Suppressor macrophage treated with lipopolysaccharide for 1 hour (primary cell): ENCODE measurements at places on chromosomes 7 and 10.

DNA sequence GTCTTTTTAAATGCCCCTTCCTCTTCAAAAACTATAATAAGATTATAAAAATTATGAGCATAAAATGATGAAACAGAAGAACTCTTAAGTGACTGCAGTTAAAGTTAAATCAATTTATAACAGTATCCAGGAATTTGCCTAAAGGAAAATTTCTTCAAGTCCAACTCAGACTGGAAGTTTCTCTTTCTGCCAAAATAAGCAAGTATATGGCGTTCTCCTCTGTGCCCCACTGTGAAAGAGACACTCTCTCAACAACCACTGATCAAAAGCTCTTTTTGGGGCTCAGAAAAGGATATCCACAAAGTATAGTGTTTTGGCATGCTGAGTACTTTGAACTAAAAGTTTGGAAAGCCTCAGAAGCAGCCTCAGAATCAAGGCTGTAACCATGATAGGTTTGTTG lies 139.9 kb downstream of the SKIDA1 start:
- no peak for DNase-seq

- no peak for DNase-seq
Observed at GRCh38 chr7:46839651-46840050, 742.3 kb downstream of the TNS3 start.

GRCh38 chr7:37663693-37664092 lies 19.9 kb upstream of the GPR141 start:
- DNase-seq: peak; percentile 73

- no peak for DNase-seq
Observed at GRCh38 chr7:96686305-96686704, 23.3 kb downstream of the SEM1 start.

- DNase-seq: no peak
Observed at GRCh38 chr7:116062666-116063065, 32.1 kb upstream of the TFEC start.

GRCh38 chr10:130357226-130357625 lies 221.0 kb downstream of the GLRX3 start:
- DNase-seq: no peak

- no peak for DNase-seq
Observed at GRCh38 chr7:106392590-106392989, 107.8 kb upstream of the NAMPT start.

- no peak for DNase-seq
Observed at GRCh38 chr10:82313401-82313800, 438.4 kb downstream of the NRG3 start.

DNA sequence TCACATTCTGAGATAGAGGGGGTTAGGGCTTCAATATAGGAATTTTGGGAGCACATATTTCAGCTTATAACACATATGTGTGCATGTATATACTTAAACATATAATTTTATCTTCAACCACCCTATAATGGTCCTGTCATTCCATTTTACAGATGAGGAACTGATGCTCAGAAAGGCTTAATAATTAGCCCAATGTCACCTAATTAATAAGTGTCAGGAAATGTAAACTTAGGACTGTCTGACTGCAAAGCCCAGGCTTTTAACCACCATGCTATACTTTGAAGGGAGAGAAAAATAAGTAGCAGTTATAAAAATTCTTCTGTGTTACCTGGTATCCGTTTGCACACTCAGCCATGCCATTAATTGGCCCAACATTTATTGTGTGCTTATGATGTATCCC lies 172.6 kb downstream of the SKIDA1 start:
- DNase-seq: no peak

- DNase-seq: peak; percentile 43
Observed at GRCh38 chr10:92419740-92420545, 129.0 kb downstream of the MARCHF5 start.

- DNase-seq: no peak
Observed at GRCh38 chr7:49396229-49396628, 377.2 kb upstream of the VWC2 start.

GRCh38 chr7:140881507-140882228 lies 43.1 kb downstream of the BRAF start:
- no peak for DNase-seq

GRCh38 chr7:107201795-107202450 lies 33.1 kb downstream of the HBP1 start:
- DNase-seq: no peak

- DNase-seq: no peak
Observed at GRCh38 chr10:36170142-36170719, 528.1 kb upstream of the FZD8 start.

- DNase-seq: no peak
Observed at GRCh38 chr7:12508554-12508953, 62.0 kb upstream of the SCIN start.

- no peak for DNase-seq
Observed at GRCh38 chr10:113754768-113755167, 3.3 kb downstream of the PLEKHS1 start.

DNA sequence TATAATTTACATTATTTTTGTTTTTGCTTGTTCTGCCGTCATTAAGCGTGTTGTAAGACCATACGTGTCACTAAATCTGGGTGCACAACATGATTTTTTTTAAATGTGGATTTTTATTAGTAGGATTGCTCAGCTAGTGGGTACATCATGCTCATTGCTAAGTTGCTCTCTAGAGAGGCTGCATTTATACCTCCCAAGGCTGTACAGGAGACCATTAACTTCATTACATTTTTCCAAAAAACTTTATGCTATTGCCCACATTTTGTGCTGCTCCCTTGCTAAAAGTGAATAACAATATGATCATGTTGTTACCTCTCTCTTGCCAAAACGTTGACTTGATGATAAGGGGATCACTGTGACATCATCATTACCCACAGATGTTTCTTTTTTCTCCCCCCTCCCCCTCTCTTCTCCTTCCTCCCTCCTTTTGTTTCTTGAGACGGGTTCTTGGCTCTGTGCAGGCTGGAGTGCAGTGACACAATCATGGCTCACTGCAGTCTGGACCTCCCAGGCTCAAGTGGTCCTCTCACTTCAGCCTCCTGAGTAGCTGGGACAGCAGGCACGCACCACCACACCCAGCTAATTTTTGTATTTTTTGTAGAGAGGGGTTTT lies 65.1 kb downstream of the BMPR1A start:
- DNase-seq: no peak

- no peak for DNase-seq
Observed at GRCh38 chr7:47419471-47419870, 162.4 kb downstream of the TNS3 start.

DNA sequence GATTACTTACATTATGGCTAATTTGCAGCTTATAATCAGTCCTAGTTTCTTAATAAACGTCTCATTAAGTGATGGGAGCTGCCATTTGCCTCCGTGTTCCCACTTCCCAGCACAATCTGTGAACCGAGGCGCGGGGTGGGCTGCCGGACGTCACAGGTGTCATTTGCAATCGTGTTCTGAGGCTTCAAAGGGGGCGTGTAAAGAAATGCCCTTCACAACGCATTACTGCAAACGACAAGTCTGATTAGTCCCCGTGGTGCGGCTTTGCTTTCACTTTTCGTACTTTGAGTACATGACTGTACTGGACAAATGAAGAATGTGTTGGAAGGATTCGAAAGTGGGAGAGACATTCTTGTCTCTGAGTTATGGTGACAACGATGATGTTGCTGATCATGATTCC lies 614.2 kb upstream of the ADARB2 start:
- DNase-seq: no peak

DNA sequence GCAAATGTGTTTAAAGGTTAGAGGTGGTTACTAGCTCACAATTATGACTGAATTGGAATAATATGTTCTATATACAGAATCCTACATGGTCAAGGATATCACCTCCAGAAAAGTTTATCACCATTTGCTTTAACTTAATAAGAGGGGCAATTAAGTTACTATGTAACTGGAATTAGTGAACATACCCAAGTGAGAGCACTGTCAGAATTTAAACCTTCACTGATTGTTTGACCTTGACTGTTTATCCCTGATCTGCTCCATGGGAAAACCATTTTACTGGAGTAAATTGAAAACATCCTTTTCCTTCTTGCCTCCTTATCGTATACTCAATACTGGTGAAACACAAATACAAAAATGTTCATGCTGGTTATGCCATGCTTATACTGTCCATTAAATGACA lies 107.4 kb downstream of the SEMA3D start:
- no peak for DNase-seq

- DNase-seq: no peak
Observed at GRCh38 chr10:112970021-112970420, 20.0 kb downstream of the TCF7L2 start.

DNA sequence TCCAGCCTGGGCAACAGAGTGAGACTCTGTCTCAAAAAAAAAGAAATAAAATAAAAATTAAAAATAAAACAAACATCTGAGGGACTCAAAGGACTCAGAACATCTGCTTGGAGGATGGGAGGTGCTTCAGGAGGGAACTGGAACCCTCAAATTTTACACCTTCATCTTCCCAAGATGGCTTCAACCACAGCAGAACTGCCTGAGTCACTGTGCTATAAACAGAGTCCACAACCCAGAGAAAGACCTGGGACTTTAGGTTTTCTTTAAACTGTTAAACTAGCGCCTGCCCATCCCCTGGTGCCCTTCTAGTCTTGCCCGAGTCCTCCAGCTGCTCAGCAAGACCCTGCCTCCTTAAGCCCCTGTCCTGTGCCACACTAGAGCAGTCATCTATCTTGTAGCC lies 40.8 kb downstream of the RGS10 start:
- no peak for DNase-seq

- no peak for DNase-seq
Observed at GRCh38 chr10:22466763-22467334, 121.6 kb downstream of the SPAG6 start.

DNA sequence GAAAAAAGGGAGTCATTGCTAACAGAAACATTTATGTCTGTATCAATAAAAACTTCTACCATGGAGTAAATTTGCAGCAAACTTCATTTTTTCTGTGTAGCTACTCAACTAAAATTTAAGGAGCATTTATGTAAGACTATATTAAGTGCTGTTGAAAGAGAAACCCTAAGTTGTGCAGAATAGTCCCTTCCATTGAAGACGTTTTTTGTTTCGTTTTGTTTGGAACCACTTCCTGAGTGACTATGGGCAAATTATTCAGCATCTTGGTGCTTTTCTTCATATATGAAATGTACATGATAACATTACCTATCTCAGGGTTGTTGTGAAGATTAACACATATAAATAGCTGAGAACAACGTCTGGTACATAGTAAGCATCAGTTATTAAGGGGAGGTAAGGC lies 24.3 kb downstream of the SEM1 start:
- DNase-seq: no peak

- peak; percentile 38 for DNase-seq
Observed at GRCh38 chr7:36207451-36208291, 54.6 kb downstream of the EEPD1 start.

DNA sequence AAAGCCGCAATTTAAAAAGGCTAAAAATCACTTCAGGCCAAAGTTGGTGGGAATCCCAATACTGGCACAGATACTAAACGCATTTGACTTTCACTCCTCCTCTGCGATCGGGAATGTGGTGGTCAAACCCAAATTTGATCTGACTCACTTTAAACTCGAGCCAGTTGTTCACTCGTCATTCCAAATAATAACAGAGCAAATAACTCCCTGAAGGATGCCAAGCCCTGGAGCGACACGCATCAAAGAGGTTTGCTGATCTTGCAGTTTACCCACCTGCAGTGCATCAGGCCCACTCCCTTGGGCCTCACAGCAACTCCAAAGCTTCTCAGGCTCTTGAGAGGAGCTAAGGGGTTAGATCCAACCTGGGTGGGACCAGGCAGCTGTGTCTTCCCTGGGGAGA lies 12.2 kb downstream of the PTN start:
- DNase-seq: no peak

- no peak for DNase-seq
Observed at GRCh38 chr10:115979576-115979975, 293.4 kb downstream of the GFRA1 start.

- DNase-seq: no peak
Observed at GRCh38 chr10:71766717-71767419, 6.5 kb downstream of the VSIR start.

GRCh38 chr10:17210361-17210760 lies 8.9 kb upstream of the TRDMT1 start:
- no peak for DNase-seq

GRCh38 chr10:14573666-14574261 lies 200.9 kb downstream of the FAM107B start:
- peak; percentile 48 for DNase-seq

GRCh38 chr10:103395754-103396066 lies 565 bp downstream of the ATP5MK start:
- no peak for DNase-seq

DNA sequence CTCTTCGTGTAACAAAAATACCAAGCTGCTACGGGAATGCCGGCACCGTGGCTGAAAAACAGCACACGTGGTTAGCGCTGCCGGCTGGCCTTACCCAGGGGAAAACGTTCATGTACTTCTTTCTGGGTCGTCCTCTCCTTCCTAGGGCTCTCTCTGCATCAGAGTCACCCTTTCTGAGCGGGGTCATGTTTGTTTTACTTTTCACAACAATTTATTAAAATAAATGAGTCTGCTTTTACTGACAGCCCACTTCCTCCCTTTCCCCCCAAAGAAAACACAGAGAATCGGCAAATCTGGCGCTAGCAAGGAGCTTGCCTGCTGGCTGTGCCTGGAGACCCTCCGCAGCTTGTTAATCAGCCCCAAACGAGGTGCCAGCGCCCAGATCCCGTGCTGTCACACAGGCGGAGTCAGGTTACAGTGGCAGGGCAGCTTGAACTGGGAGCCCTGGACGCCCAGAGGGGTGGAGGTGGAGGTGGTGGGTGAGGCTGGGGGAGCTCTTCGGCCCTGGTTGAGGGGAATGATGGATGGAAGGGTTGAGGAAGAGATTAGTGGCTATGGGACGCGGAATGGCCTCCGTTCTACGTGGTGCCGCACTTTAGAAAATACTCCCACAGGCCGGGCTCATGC lies 162.2 kb upstream of the TNS3 start:
- no peak for DNase-seq

DNA sequence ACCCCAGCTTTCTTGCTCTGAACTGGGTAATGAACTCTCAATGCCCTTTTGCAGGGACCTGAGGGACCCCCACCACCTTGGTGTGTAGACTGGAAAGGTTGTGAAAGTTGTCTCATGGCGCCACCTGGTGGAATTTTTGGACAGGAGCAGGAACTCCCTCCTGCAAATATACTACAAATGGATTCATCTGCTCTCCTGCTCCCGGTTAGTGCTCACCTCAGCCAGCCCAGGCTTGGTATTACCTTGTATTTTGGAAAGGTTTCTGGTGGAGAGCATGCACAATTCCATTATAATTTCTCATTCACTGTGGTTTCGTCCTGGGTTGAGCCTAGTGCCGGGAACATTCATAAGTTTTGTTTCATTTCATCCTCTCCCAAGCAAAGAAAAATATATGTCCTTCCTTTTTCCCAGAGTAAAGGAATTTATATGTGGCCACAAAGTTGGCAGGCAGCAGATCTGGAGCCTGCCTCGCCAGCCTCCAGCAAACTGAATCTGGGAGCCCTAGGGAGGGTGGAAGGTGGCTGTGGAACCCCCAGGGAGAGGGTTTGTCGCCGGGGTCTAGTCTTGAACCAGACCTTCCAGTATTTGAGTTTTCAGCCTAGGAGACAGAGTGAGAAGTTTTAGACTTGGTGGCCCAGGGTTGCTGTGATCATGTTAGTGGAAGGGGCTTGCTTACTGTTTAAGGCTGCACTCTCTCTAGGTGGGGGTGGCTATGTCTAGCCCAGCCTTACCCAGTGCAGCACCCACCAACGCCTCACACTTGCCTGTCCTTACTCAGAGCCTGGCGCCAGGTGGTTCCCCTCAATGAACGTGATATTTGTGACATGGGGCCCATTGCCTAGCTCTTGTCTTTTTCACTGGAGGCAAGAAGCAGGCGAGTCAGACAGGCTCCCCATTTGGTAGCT lies 9.5 kb downstream of the FAM241B start:
- peak; percentile 76 for DNase-seq
